ENCODE measurements at places on chromosomes 13 and 19.

DNA sequence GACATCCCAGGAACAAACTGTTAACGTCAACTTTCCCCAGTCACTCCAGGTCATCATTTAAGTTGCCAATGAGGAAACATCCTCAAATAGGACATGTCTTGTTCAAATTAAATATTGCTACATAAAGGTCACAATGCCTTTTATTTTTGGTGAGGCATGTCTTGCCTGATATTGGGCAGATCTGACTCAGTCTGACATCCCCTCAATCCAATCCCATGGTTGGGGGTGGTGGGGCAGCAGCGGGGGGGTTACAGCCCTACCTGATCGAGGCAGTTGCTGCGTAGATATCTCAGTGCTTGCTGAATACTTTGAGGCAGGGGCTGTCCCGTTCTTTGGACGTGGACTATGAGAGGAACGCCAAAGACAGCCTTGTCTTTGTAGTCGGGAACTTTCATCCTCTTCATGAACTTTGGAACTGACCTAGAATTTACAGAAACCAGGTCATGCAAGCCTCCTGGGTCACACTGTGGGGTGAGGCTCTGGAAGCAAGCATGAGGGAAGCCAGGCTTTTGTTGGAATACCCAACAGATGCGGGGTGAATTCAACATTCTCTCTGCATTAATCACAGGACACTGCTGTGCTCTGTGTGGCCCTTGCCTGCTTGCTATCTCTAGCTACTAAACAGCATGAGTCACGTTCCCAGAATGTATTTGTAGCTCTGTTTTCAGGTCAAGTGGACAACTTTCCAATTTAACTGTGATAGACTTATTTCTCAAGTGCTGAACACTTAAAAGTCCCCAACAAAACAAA is 109.8 kb downstream of the KL start:
- peak; percentile 90 for DNase-seq

GRCh38 chr13:46655377-46656180 is 102.6 kb downstream of the LRCH1 start:
- DNase-seq: no peak

DNA sequence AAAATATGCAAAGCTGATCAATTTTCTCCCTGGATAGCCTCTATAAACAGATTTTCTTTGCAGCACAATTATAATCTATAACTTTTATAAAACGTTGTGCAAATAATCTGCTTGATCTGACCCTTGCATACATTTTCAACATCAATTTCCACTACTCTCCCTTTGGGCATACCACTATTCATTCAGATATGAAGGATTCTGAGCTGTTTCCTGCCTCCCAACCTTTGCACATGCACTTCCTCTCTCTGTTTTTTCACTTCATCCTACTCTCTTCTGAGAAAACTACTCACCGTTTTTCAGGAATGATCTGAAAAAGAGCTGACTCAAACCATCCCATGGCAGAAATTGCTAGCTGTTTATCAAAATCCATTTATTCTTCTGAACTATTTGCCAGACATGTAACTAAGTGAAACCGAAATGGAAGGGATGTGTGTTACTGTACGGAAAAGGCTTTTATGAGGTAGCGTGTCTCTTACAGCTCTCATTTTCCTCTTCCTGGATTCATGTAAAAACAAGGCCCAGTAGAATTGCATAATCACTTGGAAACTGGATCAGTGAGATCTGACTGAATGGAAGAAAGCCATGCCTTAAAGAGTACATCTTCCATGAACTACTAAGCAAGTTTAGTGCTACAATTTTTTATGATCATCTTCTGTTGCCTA is 1447.3 kb upstream of the MIR17HG start:
- no peak for DNase-seq

DNA sequence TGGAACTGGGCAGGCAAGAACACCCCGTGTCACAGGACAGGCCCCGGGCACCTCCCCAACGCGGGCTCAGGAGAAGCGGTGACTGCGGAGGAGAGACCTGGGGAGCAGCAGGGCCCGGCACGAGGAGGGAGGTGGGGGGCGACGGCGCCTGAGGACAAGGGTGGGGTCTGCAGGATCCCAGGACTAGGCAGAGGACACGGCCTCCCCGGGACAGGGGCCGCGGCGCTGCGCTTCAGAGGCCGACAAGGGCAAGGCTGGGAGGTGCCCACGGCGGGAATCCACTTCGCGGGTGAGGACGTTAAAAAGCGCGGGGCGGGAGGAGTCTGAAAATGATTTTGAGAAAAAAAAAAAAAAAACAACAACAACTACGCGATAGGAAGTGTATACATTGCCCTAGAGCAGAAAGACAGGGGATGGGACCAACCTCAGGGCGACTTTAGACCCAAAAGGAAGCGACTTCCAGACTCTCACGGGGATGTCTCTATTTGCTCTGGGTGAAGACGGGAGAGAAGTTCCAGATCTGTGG is 44.9 kb downstream of the ZNF611 start:
- DNase-seq: peak; percentile 41

DNA sequence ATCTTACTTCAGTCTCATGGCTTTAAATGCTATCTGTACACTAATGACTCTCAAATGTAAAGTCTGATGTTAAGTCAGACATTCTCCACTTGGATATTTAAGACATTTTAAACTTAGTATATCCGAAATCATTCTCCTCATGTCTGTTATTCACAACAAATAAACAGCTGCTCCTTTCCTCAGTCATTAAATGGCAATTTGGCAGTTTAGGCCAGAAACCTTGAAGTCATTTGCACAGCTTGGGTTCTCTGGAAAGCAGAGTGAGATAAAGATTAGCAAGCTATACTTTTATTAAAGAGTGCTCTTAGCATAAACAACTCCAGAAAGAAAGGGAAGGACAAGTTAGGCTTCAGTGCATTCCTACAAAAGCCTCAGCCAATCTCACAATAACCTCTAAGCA is 53.7 kb downstream of the DNAJC15 start:
- no peak for DNase-seq

DNA sequence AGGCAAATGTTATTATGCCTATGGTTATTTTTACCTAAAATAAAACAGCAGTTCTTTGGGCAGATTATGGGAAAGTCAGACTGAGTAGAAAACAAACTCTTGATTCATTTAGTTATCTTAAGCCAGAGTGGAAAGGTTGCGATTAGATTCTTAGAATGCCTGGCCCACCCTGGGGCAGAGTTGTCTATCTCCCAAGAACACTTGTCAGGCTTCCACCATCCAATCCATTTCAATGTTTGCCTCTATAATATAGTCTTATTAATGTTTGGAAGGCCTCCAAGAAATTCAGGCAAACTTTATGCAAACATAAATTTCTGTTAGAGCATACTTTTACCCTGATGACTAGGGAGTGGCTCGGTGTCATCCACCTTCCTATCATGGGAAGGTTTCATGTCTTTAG is 207.0 kb downstream of the SLITRK6 start:
- DNase-seq: no peak

DNA sequence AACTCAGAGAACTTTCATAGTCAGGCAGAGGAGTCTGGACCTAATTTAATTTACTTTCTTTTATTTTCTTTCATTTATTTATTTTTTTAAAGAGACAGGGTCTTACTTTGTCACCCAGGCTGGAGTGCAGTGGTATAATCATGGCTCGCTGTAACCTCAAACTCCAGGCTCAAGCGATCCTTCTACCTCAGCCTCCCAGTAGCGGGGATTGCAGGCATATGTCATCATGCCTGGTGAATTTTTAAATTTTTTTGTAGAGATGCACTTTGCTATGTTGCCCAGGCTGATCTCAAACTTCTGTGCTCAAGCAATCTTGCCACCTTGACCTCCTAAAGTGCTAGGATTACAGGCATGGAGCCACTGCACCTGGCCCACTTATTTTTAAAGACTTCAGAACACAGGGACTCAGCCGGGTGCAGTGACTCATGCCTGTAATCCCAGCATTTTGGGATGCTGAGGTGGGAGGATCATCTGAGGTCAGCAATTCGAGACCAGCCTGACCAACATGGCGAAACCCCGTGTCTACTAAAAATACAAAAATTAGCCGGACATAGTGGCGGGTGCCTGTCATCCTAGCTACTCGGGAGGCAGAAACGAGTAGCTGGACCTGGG is 50.6 kb downstream of the KLF5 start:
- no peak for DNase-seq

GRCh38 chr19:13847407-13848339 is 29.3 kb upstream of the NANOS3 start:
- DNase-seq: peak; percentile 97

DNA sequence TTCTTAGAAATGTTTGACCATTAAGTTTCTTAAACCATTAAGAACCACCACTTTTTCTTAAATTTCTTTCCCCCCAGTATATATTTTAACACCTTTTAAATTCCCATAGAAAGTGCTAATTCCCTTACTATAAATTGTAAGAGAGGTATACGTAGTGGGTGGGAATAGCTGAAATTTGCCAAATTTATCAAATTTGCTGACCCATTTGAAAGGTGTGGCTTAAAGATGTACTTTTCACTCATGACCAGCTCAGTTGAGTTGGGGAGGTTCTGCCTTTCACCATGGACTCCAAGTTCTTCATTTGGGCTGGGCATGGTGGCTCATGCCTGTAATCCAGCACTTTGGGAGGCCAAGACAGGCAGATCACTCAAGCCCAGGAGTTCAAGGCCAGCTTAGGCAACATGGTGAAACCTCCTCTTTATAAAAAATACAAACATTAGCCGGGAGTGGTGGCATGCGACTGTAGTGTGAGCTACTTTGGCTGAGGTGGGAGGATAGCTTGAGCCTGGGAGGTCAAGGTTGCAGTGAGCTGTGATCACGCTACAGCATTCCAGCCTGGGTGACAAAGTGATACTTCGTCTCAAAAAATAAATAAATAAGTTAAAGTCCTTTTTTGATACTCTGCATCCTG is 133.2 kb downstream of the MRPL57 start:
- peak; percentile 3 for DNase-seq

GRCh38 chr19:4053423-4054324 is 13.0 kb downstream of the ZBTB7A start:
- no peak for DNase-seq

Data from Daoy (cell line).